ENCODE measurements at places on chromosomes 7 and 10.
A peak's percentile ranks its signal among the peaks of the same experiment; 100 is the strongest.

- DNase-seq: no peak
These were observed 89.3 kb downstream of the VOPP1 start for GRCh38 chr7:55483046-55483445.

DNA sequence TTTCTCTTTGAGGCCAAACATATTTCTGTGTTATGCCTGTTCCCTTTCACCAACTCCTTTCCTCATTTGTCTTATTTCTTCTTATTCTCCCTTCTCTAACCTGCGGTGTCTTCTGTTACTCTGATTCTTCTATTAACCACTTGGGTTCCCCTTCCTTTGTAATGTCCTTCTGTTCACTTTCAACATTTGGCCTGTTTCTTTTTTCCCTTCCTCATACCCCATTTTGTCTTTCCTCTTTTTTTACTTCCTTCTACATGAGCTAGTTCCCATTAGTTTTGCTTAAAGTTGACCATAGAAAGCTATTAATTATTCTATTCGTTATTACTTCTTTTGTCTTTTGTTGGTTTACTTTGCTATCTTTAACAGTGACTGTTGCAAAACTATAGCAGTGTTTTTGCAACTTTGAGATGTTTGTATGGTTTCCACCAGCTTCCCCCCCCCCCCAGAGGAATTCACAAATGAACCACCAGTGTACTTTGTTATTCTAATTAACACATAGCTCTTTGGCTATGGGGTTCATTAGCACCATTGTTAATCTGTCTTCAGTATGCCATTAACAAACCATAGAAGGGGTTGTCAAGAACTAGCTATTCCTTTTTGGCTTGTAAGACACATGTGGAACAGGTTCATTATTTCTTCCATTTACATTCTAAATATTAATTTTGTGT lies 2.9 kb downstream of the LRGUK start:
- no peak for DNase-seq

DNA sequence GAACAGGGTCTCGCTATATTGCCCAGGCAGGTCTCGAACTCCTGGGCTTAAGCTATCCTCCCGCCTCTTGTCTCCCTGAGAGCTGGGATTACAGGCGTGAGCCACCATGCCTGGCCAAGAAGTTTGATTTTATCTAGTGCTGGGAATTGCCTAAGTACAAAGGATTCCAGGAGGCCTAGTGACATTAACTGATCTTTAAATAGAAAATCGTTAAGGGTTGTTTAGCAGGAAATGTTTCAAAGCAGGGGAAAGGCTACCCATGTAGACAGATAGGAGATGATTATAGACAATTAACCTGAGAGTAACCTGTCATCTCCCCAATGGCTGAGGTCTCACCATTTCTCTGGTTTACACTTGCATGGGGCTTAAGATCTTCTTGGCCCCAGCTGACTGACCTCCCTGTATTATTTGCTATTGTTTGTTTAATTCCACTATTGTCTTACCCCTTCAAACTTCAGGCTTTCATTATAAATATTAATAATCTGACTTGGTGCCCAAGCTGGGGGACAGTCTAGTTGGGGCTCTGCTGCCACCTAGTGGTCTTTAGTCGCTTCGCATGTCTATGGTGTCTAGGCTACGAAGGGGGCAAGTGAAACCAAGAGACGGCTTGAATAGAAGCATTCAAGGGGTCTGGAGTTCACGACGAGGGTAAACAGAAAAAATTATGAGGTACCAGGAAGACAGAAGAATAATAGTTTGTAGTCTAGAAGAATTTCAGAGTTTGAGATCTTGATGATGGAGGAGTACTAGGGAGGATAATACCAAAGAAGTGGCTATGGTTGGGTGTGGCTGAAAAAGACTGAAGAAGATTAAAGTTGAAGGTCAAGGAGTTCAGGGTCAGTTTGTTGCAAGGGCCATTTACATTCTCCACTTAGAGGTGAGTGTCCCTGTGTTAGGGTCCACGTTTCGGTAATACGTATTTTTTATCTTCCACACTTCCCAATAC lies 40.4 kb upstream of the BPGM start:
- peak; percentile 34 for DNase-seq

DNA sequence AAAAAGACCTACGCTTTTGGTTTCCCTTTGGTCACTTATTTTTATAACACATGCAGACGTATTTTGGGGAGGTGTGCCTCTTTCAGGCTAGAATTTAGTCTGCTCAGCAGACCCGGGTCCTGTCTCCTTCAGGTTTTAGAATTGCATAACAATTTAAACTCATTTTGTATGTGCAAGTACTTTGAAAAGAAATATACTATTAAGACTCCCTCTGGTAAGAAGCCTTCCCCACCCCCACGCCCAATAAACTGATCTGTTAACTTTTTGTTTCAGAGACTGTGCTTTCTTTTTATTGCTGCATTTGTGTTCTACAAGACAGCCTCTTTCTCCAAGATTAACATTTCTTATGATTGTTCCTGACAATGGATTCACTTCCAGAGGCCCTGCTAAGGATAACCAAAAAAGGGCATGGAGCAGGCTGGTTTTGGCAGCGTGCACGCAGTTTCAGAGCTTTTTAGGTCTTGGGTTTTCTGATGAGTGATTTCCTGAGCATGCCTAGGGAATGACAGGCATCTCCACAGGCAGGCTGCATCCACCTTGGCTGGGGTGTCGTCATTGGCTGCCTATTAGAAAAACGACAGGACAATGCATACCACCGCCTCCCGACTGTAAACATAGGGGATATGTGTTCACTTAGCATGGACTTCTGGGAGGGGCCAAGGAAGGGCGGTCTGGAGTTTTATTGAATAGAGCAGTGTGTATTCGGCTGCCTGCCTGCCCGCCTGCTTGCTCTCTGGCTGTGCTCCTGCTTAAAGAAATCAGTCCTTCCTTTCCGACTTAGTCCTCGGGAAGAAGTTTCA lies at the start of gene CALD1:
Gene CALD1 (plus strand): TSS at position 694 of the 800 bp plus-strand sequence. CDS start 88,100 bp downstream, outside the sequence.
- DNase-seq: peak; percentile 24

GRCh38 chr7:157596471-157596870 lies 259.7 kb downstream of the DNAJB6 start:
- DNase-seq: no peak

DNA sequence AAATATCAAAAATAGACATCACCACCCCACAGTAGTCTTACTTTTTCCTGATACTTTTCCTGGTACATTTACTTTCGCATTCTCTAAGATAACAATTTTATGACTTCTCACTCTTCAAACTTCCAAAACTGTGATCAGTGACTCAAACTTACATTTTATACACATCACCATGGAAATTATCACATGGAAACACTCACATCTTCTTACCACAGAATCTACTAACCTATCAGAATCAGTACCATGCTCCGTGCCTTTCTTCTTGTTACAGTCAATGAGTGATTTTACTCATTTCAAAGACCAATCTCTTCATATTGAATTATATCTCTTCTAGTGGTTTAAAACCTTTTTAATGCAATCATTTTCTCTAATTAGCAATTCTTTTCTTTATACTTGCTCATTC lies 120.3 kb downstream of the PTEN start:
- no peak for DNase-seq

DNA sequence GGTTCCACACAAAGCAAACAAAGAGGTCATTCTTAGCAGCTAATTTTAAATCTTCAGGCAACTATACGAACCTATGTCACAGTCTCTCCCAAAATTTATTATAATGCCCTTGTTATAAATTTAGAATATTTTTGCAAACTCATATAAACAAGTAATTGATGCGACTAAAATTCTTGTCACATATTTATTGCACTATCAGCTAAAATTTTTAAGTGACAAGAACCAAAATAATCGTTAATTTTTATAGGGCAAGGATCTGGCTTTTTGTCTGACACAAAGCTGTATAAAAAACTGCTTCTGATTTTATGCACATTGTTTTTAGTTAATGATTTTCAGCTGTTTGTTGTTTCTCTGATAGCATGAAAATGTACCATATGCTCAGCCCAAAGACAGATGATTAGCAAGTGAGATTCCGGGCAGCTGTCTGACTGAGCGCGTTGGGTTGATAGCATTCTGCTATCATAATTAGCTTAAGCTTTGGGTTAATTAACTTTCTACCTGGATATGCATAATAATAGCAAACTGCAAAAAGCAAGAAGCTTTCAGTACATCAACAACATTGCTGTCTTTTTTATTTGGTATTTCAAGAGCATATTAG lies 136.0 kb downstream of the MGMT start:
- no peak for DNase-seq

- DNase-seq: no peak
These were observed 23.6 kb downstream of the EEPD1 start for GRCh38 chr7:36176697-36177096.

- DNase-seq: no peak
These were observed 64.0 kb upstream of the TRIM8 start for GRCh38 chr10:102580230-102580629.

DNA sequence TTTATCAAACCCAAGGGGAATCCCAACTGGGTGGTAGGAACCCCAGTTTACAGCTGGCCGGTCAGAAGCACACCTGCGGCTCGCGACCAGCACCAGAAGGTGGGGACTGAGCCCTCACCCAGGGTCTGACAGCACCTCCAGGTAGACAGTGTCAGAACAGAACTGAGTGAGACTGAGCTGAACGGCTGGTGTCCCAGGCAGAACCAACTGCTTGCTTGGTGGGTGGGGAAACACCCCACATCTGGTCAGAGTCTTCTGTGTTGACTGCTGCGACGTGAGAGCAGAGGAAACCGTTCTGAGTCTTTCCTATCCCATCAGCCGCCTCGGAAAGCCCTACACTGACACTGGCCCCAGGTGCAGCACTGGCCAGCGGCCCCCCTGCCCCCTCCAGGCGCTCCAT lies 160.7 kb downstream of the MAD1L1 start:
- DNase-seq: no peak

DNA sequence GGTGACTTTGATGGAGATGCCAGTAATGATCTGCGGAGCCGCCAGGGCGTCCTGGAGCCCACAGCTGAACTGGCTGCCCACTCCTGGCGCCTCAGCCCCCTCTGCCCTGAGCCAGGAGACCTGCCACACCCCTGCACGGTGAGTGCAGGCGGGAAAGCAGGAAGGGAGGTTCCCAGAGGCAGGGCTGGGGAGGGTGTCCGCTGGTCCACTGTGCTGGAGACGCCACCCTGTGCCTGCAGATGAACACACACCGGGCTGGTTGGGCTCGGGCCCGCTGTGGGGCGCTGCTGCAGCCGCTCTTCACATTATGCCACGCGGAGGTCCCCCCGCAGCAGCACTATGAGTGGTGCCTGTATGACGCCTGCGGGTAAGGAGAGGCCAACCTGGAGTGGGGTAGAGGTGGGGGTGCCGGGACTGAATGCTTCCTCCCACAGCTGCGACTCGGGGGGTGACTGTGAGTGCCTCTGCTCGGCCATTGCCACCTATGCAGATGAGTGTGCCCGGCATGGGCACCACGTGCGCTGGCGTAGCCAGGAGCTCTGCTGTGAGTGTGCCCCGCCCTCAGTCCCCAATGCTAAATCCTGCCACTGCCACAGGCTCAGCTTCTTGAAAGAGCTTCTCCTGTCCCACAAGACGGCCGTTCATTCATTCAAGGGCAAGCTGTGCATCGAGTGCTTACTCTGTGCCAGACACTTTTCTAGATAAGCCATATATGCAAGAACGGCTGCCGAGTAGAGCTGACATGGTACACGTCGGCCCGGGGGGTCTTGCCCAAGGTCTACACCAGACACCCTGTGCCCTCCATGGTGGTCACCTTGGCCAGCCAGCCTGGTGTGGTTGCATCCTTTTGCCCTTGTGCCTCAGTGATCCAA lies 14.3 kb upstream of the ZNF467 start:
- no peak for DNase-seq

DNA sequence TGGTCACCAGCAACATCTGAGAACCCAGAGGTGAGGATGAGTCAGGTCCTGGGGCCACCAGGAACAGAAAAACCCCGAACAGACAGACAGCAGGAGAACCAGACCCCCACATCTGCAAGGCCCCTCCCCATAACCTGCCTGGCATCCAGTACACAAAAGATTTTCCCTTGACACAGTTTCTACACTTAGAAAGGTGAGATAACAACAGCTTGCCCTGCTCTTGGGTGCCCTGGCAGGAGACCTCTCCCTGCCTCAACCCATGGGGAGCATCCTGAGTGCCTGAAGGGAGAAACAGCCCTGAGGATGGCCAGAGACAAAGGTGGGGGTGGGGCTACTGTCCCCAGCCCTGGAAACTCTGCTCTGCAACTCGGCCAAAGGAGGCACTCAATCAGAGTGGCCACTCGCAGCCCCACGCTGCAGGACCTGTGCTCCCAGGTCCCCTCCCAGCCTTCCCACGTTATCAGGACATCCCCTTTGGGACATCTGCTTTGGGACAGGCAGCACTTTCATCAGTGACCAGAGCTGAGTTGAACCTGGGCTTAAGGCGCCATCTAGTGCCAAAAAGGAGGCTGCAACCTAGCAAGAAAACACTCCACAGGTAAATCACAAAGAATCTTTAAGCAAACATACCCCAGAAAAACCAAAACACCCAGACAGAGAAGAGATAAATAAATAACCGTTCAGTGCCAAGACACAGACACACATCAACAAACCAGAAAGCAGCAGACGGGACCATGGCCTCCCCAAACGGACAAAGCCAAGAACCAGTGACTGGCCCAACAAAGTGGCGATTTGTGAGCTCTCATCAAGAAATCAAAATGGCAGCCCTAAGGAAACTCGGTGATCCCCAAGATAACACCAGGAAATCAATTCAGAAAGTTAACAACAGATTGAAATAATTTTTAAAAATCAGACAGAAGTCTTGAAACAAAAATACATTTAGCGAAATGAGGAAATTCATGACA lies 233.7 kb downstream of the PTPRN2 start:
- DNase-seq: no peak

GRCh38 chr10:62580396-62580795 lies 206.2 kb downstream of the ZNF365 start:
- DNase-seq: no peak

DNA sequence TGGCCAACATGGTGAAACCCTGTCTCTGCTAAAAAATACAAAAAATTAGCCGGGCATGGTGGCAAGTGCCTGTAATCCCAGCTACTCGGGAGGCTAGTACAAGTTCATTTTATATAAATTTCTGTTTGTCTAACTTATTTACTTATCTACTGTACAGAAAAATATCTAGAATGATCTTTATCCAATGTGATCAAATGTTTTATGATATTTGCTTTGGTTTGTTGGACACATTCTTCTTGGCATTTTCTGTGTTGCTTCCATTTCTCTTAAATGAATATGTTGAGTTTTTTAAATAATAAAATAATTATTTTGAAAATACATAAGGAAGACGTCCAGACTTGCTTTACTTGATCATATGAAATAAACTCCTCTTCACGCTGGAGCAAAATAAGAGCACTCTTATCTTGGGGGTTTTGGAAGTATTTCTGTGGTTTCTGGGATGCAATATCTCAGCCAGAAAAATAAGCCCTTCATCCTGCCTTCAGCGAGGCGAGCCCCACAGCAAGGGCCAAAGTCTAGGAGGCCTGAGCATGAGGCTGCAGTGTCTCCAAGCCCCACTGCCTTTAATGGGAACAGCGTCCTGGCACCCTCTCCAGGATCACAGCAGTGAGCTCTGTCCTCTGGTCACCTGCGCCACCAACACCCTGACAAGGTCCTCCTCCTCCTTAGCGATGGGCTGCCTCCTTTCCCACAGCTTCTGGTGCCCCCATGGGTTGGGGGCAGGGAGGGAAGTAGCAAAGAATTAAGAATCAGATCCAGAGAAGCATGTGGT lies 480.2 kb downstream of the KCNMA1 start:
- no peak for DNase-seq

Data from gastrocnemius medialis (tissue), 4 donors.